ENCODE measurements at places on chromosomes 7 and 10.

- DNase-seq = no peak
These were observed 75.4 kb downstream of the FGFR2 start for GRCh38 chr10:121522831-121523230.

DNA sequence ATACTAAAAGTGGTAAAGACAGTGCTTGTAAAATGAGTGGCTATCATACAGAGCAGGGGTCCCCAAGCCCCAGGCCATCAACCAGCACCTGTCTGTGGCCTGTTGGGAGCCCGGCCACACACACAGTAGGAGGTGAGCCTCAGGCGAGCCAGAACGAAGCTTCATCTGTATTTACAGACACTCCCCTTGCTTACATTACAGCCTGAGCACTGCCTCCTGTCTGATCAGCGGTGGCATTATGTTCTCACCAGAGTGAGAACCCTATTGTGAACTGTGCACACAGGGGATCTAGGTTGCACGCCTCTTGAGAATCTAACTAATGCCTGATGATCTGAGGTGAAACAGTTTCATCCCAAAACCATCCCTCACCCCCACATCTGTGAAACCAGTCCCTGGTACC is 58.7 kb downstream of the ITGA8 start:
- DNase-seq = no peak

DNA sequence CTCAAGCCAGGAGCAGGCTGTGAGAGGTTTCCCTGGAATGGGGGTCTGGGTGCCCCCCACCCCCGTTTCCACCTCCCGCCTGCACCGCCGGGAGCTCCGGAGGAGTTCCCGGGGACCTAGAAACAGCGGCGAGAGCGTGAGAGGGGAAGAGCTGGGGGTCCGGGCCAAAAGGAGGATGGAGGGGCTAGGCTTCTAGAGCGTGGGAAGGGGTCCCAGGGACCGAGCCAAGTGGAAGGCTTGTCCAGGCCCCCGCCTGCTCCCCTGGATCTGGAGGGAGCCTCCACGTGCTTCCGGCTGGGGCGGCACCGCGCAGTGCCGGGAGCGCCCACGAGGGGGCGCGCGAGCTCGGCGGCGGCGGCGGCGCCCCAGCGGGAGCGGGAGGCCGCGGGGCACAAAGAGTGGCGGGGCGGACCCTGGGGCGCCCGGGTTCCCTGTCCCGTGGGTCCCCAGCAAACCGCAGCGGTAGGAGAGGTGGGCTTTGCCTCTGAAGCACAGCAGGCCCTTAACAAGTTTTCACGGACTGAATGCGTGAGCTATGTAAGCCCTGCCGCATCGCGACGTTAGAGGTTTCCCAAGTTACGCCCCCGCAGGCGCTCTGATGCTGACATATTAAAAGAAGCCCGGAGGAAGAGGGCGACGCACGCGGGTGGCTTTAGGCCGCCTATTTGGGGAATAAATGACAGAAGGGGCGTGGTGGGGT is 104.4 kb upstream of the LRRC4 start:
- DNase-seq = peak; percentile 40

- DNase-seq = no peak
These were observed 478.2 kb upstream of the FOXK1 start for GRCh38 chr7:4203626-4204512.

Data from T1000 (cell line).